ENCODE measurements at places on chromosomes 6 and 20.

- DNase-seq: no peak
These were observed 90.1 kb downstream of the PSMG4 start for GRCh38 chr6:3348821-3349220.

GRCh38 chr20:59608871-59609270 is 4.5 kb downstream of the PHACTR3 start:
- DNase-seq: no peak

GRCh38 chr6:98578016-98578415 is 256.4 kb upstream of the POU3F2 start:
- no peak for DNase-seq

DNA sequence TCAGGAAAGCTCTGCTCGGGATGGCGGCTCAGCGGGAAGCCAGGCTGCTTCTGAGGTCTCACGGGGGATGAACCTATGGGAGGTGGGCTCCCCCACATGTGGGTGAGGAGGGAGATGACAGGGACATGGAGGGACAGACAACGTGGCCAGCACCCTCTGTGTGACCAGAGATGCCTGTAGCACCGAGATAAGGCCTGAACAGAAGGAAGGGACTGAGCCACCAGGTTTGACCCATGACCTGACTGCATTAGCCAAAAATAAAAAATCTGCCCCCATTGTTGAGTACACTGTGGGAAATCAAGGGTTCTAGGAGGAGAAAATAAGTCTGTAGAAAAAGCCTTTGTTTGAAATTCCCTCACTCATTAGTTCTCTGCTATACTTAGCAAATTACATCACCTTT is 105.7 kb downstream of the RNASET2 start:
- DNase-seq: no peak

GRCh38 chr6:71205336-71205956 is 83.2 kb upstream of the OGFRL1 start:
- DNase-seq: no peak

GRCh38 chr6:159184559-159184958 is 15.4 kb downstream of the FNDC1 start:
- no peak for DNase-seq

GRCh38 chr20:15866916-15867730 is 706.1 kb downstream of the KIF16B start:
- DNase-seq: no peak

- no peak for DNase-seq
These were observed 671.5 kb downstream of the CBLN4 start for GRCh38 chr20:55333798-55334197.

DNA sequence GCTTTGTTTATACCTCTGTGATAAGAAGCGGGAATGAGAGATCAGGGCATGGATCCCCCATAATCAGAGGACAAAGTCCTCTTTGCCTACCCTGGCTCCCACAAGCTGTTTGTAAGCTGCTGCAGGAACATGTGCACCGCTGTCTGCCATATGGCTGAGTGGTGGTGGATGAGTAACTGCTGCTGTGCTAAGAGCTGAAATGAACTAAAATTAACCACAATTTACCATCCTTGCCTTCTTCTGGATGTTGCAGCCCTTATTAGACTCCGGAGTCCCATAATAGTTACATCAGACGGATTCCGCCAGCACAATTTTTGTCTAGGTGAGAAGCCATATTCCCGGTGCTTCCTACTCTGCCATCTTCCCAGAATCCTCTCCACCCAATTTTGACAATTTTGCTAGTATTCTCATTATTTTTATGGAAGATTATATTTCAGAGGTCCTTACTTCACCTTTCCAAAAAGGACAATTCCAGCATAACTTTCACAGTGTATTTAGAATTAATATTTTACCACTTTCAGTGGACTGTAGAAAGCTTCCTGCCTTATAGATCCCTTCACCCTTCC is 6.0 kb upstream of the CMTR1 start:
- DNase-seq: no peak

GRCh38 chr6:144353871-144354314 is 68.8 kb downstream of the UTRN start:
- no peak for DNase-seq

DNA sequence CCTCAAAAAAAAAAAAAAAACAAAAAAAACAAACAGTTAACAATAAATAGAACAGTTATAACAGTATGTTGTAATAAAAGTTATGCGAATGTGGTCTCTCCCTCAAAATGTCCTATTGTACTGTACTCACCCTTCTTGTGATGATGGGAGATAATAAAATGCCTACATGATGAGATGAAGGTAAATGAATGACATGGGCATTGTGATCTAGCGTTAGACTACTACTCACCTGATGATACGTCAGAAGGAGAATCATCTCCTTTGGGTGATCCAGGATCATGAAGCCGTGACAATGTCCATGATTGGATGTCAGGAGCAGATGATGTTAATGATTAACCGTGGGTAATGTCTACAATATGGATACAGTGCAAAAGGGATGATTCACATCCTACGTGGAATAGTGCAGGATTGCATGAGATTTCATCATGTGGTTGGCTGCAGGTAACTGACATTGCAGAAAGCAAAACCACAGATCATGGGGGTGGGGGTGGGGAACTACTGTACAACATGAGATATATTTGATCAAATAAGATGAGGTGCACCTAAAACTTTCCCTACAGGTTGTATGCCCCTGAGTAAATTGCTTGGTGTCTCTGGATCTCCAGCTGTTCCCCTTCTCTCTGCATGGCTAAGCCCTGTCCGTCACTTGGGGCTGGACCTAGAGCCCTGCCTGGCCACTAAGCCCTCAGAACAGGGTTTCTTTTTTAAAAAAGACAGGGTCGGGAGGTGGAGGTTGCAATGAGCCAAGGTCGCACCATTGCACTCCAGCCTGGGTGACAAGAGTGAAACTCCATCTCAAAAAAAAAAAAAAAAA is 6.2 kb upstream of the RBCK1 start:
- no peak for DNase-seq

GRCh38 chr6:112522587-112522986 is 175.5 kb downstream of the RFPL4B start:
- no peak for DNase-seq

DNA sequence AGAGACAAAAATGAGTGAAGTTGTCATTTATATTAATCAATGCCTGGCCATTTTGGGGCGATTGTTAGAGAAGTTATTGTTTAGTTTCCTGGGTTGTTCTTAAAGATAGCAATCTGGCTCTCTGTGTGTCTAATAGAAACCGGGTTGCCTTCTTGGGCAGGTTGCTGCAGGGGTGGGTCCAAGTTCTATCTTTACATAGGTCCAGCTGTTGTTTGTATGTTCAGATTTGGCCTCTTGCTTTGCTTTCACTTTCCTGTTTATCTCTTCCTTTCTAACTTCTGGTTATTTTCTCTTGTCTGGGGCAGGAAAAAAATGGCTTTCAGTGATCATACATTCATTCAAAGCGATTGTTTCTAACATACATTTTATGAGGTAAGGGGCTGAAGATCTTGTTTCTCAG is 128.4 kb upstream of the NOX3 start:
- no peak for DNase-seq

DNA sequence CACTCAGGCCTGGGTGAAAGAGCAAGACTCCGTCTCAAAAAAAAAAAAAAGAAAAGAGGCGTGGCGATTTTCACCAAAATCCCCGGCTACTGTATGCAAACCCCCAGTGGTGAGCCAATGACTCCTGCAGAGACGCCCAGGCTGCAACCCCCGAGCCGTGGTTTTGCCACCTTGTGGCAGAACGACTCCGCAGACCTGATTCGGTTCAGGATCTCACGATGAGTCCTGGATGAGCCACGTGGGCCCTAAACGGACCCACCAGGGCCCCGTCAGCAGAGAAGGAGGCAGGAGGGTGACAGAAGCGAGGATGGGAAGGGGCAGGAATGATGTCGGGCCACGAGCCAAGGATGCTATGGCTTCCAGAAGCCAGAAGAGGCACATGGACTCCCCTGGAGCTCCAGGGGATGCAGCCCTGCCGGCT is 42.5 kb downstream of the SLC2A4RG start:
- no peak for DNase-seq

- no peak for DNase-seq
These were observed 58.1 kb downstream of the ASCC3 start for GRCh38 chr6:100823041-100823440.

DNA sequence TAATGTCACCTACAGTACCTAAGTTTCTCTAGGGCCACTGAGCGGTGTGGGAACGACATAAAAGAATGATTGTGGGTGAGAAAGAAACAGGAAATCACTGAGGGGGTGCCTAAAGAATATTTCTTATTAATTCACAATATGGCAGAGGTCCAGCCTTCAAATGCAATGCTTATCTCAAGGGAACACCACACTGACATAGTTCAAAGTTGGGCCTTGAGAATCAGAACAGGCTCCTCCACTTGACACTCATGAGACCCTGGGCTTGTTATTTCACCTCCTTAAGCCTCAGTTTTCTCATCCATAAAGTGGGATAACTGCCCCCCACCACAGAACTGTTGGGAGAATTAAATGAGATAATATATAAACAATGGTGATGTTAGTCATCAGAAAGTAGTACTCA is 40.4 kb upstream of the ARHGAP18 start:
- no peak for DNase-seq
